ENCODE measurements at places on chromosomes 4 and X. TPM values are rescaled to one million over a fixed set of nuclear protein-coding genes. Genes with fewer than 3 reads are reported as not detected.

Gene KIF4A
- total RNA-seq, result 8.1 TPM

Gene AFAP1
- total RNA-seq, result 133 TPM

Gene TEX13B
- total RNA-seq, result not detected

Gene UGT2B17
- not detected for total RNA-seq

Gene HSFX1
- 0.43 TPM for total RNA-seq

Gene TSPAN7
- not detected for total RNA-seq

Gene CSN1S1
- not detected for total RNA-seq

Gene KCNE5
- not detected for total RNA-seq

Gene PNMA3
- total RNA-seq, result under 0.01 TPM

Gene BGN
- total RNA-seq, result 62.5 TPM

Gene RAI2
- not detected for total RNA-seq

Gene MAGEB1
- total RNA-seq, result not detected

Gene XK
- total RNA-seq, result 0.86 TPM

Gene PSAPL1
- total RNA-seq, result not detected
